Stimulated activated CD8-positive, alpha-beta memory T cell treated with anti-CD3 and anti-CD28 coated beads, Interleukin-15, amount 100 ng/mL, for 1 hour (primary cell): ENCODE measurements at places on chromosomes 13 and 19.

GRCh38 chr19:9044449-9044848 lies 34.2 kb upstream of the MUC16 start:
- DNase-seq = no peak

DNA sequence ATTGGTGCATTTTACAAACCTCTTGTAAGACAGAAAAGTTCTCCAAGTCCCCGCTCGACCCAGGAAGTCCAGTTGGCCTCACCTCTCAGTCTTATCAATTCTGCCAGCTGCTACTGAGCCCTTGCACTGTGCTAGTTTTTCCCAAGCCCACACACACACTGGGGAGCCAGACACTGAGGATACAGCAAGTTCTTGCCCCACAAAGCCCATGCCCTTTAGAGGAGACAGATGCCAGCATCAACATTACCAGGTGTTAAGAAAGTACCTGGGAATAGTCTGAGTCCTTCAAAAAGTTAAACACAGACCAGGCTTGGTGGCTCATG lies 175.0 kb downstream of the PTPRS start:
- DNase-seq = no peak

DNA sequence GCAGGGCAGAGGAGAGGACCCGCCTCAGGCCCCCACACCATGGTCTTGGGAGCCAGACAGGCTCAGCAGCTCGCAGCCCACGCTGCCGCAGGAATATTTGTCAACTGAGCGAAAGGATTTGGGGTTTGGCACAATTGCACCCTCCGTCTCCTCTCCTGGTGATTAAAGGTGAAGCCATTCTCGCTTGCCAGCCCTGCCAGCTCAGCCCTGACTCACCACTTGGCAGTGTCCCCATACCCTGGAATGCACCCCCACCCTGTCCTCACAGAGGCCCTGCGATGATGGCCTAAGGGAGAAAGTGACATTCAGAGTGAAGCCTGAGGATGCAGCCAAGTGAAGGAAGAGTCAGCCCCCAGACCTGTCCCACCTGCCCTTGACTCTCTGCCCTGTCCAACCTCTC lies 18.8 kb downstream of the CYTH2 start:
- DNase-seq = no peak

- DNase-seq = no peak
Observed at GRCh38 chr19:49264258-49264657, 60.7 kb downstream of the SLC6A16 start.

DNA sequence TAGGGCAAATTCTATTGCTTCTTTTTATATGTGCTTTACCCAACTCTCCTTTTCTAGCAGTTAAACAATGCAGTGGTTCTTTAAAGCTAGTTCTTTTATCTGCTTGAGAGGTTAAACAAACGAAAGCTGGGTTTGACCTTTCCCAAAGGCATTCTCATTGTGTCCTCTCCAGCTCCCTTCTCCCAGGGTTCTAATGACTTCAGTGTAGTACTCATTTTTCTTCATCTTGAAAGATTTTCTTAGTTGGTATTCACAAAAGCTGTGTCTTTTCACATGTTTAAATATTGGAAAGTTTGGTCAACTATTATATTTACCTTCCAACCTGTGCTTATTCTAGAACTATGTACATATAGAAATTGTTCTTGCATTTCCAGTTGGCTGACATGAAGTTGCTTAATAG lies 1.5 kb downstream of the WASF3 start:
- no peak for DNase-seq

- no peak for DNase-seq
Observed at GRCh38 chr19:1968279-1969175, 27.6 kb downstream of the CSNK1G2 start.

- no peak for DNase-seq
Observed at GRCh38 chr13:78742659-78743058, 83.7 kb upstream of the OBI1 start.

- DNase-seq = no peak
Observed at GRCh38 chr13:33510350-33510970, 224.9 kb upstream of the STARD13 start.

DNA sequence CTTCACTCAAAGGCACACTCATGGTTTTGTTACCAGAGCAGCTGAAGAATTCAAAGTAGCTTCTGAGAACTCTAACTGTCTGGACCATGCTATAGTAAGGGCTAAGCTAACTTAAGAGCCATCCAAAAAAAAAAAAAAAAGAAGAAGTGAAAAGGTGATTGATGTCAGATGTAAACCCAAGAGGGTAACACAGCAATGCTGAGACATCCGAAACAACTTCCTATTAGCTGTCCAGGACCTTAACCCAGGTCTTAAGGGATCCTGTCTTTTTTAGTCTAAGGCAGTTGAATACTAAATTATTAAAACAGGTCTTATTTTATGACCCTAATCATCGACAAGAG lies 11.2 kb upstream of the RAB20 start:
- DNase-seq = no peak

DNA sequence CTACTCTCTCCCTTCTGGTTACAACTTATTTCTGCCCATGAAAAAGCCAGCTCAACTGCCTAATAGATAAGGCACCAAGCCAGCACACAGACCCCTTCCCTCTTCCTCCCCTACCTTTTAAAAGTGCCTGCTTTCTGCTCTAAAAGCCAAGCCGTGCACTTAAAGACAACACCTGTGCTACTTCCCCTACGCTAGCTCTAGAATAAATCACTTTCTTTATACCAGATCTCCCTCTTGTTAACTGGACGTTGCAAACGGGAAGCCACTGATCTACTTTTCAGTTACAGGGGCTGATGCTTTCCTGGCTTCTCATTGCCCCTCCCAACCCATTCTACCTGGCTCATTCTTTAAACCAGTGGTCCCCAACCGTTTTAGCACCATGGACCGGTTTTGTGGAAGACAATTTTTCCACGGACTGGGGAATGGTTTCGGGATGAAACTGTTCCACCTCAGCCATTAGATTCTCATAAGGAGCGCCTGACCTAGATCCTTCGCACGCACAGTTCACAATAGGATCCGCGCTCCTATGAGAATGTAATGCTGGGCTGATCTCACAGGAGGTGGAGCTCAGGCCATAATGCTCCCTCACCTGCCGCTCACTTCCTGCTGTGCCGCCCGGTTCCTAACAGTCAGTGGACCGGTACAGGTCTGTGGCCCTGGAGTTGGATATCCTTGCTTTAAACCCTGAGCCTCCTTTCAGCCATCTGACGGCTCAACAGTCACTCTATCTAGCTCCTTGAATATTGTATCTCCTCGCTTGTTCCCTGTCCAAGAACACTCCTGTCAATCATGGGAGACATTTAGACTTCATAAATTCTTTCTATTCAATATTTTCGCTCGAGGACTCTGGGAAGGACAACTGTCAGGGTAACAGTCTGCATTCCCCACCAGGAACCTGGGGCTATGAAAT lies 841 bp upstream of the ZNF223 start:
- DNase-seq = no peak

GRCh38 chr19:39430675-39431593 lies 4.8 kb downstream of the RPS16 start:
- no peak for DNase-seq

DNA sequence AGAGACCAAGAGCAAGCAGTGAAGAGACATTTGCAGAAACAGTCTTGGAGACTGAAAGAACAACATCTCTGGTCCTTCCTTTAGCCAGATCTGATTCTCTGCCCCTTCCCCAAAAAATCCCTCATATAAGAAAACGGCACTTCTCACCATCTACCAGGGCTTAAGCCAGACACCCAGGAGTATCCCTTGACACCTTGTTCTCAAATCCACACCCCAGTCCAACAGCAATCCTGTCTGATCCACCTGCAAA lies 1.7 kb upstream of the PLEKHG2 start:
- DNase-seq = no peak

DNA sequence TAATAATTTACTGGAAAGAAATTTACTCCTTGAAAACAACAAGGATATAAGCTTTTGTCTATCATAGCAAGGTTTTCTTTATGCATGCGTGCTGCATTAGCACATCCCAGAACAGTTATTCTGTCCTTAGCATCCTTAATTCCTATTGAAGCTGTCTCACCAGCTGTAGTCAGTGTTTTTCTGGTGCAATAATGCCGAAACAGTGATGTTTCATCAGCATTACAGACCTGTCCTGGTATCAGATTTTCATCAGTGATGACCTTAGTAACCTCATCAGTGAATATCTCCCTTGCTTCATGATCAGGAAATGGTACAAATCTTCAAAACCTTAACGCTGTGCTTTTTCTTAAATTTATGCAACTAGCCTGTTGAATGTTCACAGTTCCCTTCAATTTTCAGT lies 264.7 kb upstream of the STARD13 start:
- no peak for DNase-seq

DNA sequence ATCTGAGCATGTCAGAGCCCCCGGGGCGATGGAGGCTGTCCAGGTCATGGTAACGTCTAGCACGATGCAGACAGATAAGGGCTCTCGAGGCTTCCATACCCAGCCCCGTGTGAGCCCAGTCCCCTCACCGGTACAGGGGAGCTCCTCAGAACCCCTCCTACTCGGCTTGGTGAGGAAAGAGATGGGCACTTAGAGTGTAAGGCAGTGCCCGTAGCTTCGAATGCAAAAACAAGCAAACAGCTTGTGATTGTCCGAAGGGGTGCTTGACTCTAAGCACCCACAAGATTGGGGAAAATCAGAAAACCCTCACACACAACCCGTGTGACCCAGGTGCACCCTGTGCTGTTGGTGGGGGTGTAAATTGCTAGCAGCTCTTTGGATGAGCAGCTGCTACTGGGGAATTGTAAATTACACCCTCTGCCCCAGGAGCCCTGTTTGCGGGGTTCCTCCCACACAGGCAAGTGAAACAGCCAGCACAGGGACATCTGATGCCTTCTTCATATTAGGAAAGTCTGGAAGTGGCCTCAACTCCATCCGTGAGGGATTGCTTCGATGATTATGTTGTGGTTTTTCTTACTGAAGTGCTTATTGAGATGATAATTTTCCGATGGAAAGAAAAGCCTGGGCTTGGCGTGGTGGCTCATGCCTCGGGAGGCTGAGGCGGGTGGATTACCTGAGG lies 918 bp upstream of the PSPN start:
- no peak for DNase-seq

- DNase-seq = no peak
Observed at GRCh38 chr19:47351548-47351947, 2.4 kb downstream of the DHX34 start.

GRCh38 chr19:13160557-13160956 lies 10.3 kb downstream of the IER2 start:
- DNase-seq = no peak

GRCh38 chr13:43229506-43229905 lies 206.1 kb downstream of the DNAJC15 start:
- DNase-seq = no peak

DNA sequence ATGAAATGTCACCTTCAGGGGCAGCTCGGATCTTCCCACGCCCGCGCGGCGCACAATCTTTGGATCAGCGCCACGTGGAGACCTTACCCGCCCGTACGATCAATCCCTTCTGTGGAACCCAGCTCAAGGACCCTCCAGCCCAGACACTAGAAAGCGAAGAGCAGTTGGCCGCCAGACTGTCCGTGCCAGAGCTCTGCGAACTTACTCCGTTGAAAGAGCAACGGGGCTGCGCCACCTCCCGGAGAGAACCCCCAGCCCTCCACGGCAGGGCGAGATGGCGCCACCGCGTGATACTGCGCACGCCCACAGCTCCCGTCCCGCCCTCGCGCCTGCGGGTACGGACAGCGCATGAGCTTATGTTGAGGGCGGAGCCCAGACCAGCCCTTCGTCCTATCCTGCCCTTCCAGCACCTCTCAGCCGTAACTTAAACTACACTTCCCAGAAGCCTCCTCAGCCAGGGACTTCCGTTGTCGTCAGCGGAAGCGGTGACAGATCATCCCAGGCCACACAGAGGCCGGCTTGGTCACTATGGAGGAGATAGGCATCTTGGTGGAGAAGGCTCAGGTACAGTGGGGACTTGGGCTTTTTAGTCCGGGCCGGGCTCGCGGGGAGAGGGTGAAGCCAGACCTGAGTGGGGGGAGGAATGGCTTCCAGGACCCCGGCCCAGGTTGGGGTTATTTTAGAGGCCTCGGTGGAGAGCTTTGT lies at the start of gene PSMC4:
Gene PSMC4, plus strand, starts transcription at position 491 of the 705 bp plus-strand sequence. Its CDS starts 38 bp downstream, at position 529.
- peak; percentile 96 for DNase-seq

DNA sequence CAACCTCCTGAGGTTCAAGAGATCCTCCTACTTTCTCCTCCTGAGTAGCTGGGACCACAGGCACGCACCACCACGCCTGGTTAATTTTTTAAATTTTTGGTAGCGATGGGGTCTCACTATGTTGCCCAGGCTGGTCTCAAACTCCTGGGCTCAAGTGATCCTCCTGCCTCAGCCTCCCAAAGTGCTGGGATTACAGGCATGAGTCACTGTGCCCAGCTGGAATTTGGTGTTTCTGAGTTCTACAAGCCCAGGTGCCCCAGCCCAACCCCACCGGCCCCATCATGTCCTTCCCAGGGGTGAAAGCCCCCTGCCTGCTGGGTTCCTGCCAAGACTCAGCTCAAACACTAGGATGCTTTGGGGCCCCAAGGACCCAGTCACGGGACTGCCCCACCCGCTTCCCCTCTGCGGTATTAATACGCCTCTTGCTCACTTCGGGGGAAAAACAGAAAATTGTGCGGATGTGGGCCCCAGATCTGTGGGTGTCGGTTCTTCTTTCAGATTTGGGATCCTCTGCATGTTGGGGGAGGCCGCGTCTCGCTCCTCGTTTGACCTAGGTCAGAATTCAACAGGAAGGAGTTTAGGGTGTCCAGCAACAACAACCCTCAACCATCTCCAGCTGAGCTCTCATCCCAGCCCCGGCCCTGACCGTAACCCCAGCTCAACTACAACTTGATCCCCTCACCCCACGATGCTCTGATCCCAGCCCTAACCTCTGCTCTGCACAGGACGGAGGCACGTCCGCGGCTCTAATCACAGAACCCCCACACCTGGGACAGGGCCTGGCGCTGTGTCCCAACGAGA lies 3.7 kb upstream of the FCER2 start:
- peak; percentile 35 for DNase-seq

DNA sequence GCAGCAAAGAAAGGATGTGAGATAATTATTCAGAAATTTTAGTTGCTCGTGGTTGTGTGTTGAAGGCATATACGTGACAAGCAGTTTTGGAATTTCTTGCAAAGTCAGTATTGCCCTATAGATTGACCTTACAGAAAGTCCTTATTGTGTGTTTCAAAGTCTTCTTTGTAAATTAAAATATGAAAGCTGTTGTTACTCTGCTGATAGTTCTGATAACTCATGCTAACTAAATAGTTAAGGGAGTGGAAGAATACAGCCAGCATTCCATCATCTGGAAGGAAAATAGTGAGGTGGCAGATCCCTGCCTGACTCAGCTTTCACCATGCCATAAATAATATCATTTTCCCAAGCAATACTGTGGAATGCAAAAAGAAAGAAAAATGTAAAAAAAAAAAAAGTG lies 27.2 kb downstream of the WASF3 start:
- no peak for DNase-seq
